ENCODE measurements at places on chromosomes 6 and 20.
A peak's percentile ranks its signal among the peaks of the same experiment; 100 is the strongest.

DNA sequence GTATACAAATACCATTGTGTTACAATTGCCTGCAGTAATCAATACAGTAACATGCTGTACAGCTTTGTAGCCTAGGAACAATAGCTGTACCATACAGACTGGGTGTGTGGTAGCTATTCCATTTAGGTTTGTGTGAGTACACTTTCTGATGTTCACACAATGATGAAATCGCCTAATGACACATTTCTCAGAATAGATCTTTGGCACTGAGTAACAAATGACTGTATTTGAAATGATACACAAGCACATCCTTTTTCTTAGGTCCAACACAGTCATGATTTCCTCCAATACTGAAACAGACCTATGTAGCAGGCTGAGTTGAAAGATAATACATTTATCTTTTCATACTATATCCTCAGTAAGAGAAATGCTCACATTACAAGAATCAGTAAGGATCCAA, 13.9 kb downstream of the KHDRBS2 start:
- no peak for DNase-seq

GRCh38 chr20:40638414-40638813, 50.6 kb downstream of the MAFB start:
- DNase-seq: no peak

DNA sequence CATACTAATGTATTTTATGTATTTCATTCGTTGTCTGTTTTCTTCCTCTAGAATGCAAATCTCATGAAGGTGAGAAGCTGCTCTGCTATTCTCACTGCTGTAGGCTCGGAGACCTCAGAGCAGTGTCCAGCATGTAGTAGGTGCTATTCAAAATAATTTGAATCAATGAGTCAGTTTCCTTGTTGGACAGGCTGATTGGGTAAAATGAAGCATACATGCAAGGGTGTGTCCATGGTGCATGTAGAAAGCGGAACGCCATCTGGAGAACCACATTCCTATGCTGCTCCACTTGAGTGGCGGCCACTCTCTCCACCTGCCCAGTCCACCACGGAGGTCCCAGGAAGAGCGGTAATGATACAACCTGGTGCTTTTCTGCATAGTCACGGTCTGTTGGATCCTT, 412.1 kb downstream of the QKI start:
- DNase-seq: no peak

DNA sequence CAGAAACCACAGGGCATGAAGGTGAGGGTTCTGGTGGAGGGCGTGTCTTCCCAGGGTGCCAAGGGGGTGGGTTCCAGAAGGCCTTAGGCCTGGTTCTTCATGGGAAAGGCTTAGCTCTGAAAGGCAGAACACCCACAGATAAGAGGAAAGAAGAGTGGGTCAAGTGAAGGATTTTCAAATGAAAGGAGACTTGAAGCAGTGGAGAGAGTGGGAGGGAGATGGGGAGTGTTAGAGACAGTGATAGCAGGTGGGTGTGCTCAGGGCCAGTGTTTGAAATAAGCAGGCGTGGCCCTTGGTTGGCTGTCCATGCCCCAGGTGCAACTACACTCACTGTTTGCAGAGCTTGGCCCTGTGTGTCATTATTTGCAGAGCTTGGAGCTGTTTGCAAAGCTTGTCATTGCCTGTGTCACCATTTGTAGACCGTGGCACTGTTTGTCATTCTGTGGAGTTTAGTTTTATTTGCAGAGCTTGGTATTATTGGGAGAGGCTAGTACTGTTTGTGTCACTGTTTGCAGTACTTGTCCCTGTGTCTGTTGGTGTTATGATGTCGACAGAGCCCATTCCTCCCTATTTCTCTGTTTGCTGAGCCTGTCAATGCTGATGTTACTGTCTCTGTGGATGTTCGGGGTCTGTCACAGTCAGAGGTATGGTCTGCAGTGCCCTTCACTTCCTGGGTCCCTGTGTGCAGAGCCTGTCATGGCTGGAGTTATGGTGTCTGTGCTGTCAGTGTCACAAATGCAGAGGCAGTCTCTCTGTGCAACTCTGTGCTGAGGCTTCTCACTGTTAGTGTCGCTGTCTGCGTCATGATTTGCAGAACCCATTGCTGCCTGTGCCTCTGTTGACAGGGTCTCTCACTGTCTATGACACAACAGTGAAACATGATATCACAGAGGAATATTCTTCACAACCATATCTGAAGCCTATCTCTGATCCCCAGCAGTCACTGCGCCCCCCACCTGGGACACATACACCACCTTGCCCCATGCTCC, 127.7 kb upstream of the LRFN2 start:
- DNase-seq: no peak

- DNase-seq: no peak
Measured at GRCh38 chr6:17442196-17442595, 48.8 kb downstream of the CAP2 start.

- no peak for DNase-seq
Measured at GRCh38 chr20:22346716-22347115, 237.7 kb downstream of the FOXA2 start.

- no peak for DNase-seq
Measured at GRCh38 chr6:29739136-29739881, 16.1 kb downstream of the HLA-F start.

- DNase-seq: no peak
Measured at GRCh38 chr6:43862925-43863324, 92.9 kb downstream of the VEGFA start.

- DNase-seq: no peak
Measured at GRCh38 chr20:34927736-34928135, 27.9 kb downstream of the GSS start.

DNA sequence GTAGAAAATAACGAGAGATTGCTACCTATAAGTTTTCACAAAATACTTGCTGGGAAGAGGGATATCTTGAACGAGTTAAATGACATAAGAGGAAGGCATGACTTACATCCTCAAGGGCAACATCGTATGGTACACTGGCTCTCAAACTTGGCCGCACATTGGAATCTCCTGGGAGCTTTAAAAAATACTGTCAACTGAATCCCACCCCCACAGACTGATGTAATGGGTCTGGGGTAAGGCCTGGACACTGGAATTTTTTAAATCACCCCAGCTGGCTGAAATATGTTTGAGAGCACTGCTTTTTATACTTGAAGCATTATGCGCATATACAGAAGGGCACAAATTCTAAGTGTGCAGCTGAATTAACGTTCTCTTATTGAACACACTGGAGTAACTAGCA, 8.0 kb upstream of the TSHZ2 start:
- no peak for DNase-seq

DNA sequence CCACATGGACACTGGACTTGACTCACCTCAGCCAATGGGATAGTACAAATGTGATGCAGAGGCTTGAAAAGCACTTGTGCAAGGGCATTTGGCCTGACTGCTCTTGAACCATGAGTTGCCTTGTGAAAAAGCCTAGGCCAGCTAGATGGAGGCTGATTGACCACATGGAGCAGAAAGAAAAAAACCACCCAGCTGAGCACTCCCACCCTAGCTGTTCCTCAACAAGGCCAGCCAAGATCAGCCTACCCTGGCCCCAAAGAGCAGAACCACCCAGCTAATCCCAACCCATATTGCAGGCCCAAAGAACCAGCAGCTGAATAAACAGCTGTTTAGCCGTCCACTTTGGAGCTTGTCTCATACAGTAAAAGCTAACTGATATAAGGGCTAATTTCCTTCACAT, 36.7 kb downstream of the PXDC1 start:
- no peak for DNase-seq

- DNase-seq: no peak
Measured at GRCh38 chr6:107786179-107786578, 37.9 kb downstream of the SCML4 start.

GRCh38 chr6:76578746-76579145, 506.3 kb upstream of the IMPG1 start:
- no peak for DNase-seq

DNA sequence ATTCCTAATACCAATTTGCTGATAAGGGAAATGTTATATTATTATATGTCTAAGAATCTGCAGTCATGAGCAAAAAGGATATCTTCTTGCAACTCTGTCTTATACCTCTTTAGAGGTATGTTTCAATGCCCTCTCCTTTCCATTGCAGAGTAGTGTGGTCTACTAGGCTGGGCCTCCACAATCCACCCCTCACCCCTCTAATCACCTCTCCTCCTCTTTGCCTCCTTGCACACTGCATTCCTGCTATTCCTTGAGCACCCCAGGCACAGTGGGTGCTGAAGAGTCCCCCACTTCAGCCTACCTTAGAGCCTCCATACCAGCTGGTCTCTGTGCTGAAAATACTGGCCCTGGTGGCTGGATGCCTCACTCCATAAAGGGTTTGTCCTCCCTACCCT, 26.9 kb downstream of the ARMC2 start:
- DNase-seq: no peak

DNA sequence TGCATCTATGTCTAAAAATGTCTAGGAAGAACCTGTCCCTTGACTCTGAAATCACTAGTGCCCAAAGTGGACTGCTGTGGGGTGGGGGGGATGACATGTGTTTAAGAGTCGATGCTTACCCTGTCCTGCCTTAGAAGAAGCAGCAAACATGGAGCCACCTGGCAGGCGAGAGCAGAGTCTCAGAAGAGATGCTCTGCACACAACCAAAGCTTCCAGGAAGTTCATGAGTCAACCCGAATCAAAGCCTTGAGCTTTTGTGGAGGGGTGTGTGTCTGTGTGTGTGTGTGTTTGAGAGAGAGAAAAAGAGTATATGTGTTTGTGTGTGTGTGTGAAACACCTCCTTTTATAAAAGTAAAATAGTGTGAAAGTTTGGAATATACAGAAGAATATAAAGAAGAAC, 269.9 kb downstream of the ALDH8A1 start:
- no peak for DNase-seq

GRCh38 chr6:118263921-118264486, 284.1 kb upstream of the PLN start:
- DNase-seq: no peak

- DNase-seq: no peak
Measured at GRCh38 chr6:33607784-33608161, 13.3 kb upstream of the ITPR3 start.

GRCh38 chr6:121247386-121247785, 86.9 kb downstream of the TBC1D32 start:
- DNase-seq: no peak

GRCh38 chr6:21886542-21887151, 293.1 kb downstream of the SOX4 start:
- no peak for DNase-seq

DNA sequence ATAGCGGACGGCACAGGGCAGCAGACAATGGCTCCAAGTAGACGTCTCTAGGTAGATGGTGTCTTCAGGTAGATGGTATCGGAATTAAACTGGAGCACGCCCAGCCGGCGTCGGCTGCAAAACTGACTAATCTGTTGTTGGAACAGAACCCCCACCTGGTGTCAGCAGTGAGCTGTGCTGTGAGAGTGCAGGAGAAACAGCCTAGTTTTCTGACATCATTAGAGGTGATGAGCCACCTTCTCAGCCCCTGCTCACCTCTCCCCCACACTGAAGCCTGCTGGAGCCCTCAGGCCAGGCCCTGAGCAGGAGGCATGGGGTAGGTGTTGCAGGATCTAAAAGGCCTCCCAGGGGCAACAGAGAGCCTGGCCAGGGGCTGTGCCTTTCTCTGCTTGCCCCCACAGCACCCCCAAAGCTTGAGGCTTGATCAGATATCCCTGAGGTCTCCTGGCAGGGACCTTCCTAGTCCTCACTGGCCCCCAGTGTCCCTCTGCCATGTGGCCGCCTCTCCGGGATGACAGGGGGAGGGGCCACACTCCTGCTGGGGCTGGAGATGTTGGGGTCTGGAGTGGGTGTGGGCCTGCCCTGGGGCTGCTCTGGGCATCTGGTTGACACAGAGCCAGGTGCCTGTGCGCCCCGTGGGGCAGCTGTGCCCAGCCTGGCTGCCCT, 6.9 kb upstream of the HELZ2 start:
- peak; percentile 62 for DNase-seq

GRCh38 chr6:46749731-46750130, 3.0 kb downstream of the ANKRD66 start:
- no peak for DNase-seq

GRCh38 chr6:75101896-75102295, 104.0 kb downstream of the COL12A1 start:
- no peak for DNase-seq

- peak; percentile 61 for DNase-seq
Measured at GRCh38 chr6:108635505-108636226, 74.9 kb downstream of the FOXO3 start.

- no peak for DNase-seq
Measured at GRCh38 chr20:50510706-50511542, 741 bp downstream of the PTPN1 start.
